ENCODE measurements at places on chromosomes 11 and 22.

- no peak for DNase-seq
Measured at GRCh38 chr11:44071157-44071556, 5.1 kb downstream of the ACCS start.

DNA sequence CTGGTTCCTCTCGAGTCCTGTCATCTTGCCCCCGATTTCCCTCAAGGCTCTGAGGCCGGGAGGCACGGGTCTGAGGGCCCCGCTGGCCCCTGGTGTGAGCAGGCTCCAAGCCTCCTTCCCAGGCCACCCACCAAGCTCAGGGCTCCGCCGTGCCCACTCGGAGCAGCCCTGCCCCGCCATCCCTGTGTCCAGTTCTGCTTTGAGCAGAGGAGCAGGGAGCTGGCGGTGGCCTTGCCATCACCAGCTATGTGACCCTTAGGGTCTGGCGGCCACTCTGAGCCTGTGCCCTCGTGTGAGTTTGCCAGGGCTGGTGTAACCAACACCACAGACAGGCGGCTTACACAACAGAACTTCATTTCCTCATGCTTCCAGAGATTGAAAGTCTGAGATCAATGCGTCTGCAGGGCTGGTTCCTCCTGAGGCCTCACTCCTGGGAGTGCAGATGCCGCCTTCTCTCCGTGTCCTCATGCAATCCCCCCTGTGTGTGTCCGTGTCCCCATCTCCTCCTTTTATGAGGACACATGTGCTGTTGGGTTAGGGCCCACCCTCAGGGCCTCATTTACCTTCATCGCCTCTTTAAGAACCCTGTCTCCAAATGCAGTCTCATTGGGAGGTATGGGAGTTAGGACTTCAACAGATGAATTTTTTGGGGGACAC is 36.5 kb upstream of the CELSR1 start:
- no peak for DNase-seq

GRCh38 chr22:35544189-35544588 is 3.6 kb downstream of the RASD2 start:
- no peak for DNase-seq

DNA sequence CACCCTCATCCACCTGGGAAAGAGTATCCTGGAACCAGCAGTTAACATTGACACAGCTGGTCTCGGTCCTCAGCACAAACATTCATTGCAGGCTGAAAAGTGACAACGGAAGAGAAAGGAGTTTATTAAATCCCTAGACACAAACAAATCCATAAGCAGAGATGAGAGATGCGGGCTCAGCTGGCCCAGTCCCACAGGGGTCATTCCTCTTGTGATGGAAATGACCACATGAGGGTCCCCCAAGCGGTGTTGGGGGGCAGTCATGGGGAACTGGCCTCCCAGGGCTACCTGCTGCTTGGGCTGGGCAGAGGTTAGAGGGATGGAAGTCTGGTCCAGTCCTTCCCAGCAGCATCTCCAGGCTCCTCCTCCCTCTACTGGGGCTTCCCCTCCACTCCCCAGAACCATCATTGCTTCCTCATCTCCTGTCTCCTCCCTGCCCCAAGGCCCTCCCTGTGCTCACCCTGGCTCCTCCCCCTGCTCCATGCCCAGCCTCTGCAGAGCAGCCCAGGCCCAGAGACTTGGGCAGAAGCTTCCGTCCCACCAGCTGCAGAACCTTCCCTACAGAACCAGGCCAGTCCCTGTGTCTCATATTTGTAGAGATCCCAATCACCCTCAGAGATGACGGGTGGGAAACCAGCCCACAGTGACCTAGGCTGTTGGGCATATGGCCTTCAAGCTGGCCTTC is 5.4 kb upstream of the IGLL5 start:
- peak; percentile 34 for DNase-seq

- no peak for DNase-seq
Measured at GRCh38 chr11:67211656-67212436, 54.4 kb upstream of the GRK2 start.

DNA sequence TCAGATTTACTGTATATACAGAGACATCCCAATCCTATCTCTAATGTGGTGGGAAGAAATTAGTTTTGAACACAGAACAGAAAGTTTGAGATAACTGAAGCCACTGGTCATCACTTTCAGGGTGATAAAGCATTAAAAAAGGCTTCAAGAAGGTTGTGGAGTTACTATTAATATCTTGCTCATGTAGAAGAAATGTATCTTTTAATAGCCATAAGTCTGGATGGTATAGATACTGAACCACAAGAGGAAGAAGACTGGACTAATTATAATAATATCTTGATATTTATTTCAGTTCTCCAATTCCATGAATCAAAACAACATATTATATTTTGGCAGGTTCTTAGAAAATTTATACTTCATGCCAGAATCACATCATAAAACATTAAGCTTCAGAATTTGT is 137.1 kb downstream of the TMEM135 start:
- no peak for DNase-seq

DNA sequence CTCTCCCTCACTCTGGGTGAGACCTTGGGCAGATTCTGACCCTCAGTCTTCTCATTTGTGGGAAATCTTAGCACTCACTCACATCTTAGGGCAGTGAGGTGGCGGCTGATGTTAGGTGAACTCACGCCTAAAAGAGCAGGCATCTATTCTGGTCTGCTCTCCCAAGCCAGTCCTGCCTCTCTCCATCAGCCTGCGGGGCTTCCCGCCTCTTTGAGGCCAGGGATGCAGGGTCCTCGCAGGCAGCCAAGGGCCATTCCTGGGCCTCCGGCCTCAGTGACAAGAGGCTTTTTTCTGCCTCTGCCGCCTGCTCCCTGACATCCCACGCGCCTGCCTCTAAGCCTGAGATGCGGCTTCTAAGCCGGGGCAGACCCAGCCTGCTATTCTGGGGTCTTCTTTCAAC is 13.8 kb upstream of the FGF4 start:
- DNase-seq, result no peak

GRCh38 chr11:132770829-132771530 is 761.3 kb downstream of the OPCML start:
- DNase-seq, result no peak

GRCh38 chr11:113806406-113806805 is 26.8 kb downstream of the CLDN25 start:
- no peak for DNase-seq

- peak; percentile 33 for DNase-seq
Measured at GRCh38 chr11:118281284-118281683, 17.2 kb upstream of the MPZL2 start.

GRCh38 chr11:10298342-10298741 is 4.3 kb upstream of the SBF2 start:
- DNase-seq, result peak; percentile 55

DNA sequence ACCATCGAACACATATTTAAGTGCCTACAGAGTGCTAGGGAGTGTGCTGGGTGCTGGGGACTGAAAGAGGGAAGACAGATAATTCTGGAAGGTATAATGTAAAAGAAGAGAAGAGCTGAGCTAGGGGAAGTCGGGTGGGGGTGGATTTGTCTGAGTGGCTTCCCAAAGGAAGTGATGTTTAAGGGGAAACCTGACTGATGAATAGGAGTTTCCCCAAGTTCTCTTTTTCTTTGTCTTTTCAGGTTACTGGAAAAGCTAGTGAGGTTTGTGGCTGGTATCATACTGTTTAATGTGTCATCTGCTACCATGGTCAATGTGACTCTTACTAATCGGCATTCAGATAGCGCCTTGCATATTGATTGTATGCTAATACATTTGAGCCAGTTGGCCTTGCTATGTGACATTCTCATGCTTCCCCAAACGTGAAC is 151.6 kb upstream of the MTMR2 start:
- peak; percentile 48 for DNase-seq

GRCh38 chr11:35610631-35611030 is 7.6 kb upstream of the FJX1 start:
- DNase-seq, result no peak

GRCh38 chr11:66920978-66921784 is 37.0 kb downstream of the PC start:
- DNase-seq, result no peak

DNA sequence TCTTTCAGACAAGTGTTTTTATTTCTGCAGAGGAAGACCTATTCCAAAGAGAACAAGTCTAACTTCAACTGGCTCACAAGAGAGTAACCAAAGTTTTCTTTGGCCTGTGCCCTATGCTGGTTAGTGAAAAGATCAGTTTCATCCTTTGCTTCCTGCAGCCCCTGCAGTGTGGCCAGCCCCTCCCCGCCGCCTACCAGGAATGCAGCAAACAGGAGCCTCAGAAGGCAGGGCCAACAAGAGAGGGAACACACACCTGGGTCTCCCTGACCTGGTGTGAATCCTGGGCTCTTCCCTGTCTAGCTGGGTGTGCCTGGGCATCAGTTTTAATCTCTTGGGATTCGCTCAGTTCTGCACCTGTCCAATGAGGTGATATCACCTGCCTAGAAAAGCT is 21.5 kb upstream of the SCARF2 start:
- no peak for DNase-seq

DNA sequence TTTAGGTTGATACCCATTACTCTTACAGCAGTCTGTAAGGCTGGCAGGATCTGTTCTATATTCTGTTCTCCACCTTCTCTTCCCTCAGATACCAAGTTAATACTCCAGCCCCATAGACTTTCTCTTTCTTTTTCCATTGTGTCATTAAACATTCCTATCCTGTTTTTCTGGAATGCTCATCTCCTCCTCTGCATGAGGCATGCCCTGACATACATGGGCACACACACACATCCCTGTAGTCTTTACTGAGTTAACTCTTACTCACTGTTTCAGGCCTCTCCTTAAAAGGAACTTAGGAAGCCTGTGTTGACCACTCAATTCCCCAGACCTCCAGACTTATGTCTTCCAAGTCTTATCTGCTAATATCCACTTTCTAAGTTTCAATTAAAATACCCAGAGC is 476.8 kb downstream of the METTL15 start:
- no peak for DNase-seq

DNA sequence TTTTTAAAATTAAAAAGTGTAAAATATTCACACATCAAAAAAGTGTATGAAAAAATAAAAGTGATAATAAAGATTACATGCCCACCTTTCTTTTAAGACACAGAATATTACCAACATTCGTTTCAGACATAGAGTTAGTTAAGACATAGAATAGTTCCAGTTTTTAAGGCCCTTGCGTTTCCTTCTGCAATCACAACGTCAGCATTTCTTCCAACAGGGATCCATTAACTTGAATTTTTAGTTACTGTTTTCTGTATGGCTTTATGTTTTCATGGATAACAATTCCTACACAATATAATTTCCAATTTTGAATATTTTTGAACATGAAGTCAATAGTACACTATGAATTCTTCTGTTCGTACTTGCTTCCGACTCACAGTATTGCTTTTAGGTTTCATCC is 170.8 kb upstream of the C11orf87 start:
- DNase-seq, result no peak

- DNase-seq, result no peak
Measured at GRCh38 chr11:72535194-72535547, 100.8 kb upstream of the CLPB start.

DNA sequence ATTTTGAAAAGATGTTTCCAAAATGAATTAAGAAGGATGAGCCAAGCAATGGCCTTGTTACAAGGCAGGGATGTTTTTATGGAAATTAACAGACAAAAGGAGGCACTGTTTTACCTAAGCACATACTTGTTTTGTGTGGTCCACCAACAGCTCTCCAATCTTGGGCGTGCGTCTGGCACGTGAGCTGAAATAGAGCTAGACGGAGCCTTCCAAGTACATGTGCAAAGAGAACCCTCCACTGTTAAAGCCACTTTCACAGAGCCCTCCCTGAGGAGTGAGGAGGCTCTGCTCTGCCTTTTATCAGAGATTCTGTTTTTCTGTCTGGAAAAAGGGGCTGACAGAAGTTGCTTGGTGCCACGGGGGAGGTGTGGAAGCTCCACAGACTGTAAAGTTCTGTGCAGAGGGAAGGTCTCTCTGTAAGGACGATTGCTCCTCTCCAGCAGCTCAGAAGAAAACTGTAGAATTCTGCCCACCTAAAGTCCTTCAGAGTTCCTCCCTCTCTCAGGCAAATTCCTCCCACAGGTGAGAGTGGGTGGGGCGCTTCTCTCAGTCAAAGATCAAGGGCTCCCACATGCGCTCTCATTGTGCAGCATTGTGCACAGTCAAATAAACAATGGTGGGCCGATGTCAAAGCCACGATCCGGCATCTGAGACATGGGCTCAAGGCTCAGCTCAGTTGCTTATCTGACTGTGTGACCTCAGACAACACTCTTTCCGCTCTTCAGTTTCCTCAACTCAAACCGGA is 92.6 kb upstream of the CSNK2A3 start:
- no peak for DNase-seq

DNA sequence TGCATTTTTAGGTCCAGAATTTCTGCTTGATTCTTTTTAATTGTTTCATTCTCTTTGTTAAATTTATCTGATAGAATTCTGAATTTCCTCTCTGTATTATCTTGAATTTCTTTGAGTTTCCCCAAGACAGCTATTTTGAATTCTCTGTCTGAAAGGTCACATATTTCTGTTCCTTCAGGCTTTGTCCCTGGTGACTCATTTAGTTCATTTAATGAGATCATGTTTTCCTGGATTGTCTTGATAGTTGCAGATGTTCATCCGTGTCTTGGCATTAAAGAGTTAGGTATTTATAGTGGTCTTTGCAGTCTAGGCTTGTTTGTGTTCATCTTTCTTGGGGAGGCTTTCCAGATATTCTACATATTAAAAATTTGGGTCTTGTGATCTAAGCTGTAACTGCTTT is 694.8 kb upstream of the CCDC179 start:
- DNase-seq, result no peak

DNA sequence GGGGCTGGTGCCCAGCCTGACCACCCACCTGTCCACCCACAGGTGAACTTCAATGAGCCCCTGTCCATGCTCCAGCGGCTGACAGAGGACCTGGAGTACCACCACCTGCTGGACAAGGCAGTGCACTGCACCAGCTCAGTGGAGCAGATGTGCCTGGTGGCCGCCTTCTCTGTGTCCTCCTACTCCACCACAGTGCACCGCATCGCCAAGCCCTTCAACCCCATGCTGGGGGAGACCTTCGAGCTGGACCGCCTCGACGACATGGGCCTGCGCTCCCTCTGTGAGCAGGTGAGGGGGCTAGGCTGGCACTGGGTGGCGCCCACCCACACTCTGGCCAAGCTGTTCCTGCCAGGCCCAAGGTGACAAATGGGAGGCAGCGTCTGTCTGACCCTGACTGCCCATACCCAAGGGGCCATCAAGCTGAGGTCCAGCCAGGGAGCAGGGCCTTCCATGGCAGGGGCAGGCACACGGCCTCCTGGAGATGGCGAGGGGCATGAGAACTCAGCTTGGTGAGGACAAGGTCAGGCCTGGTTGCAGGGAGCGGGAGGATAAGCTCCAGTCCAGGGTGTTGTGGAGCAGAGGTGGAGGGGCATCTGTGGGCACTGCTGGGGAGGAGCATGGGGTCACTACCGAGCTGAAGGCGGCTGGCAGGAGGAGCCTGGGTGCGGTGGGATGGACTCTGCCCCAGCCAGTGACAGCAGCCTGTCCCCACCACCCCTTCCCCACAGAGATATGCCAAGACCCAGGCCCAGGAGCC is 77.7 kb downstream of the MORC2 start:
- DNase-seq, result peak; percentile 53
